NCI-H1436 treated with DMSO at 0.1 percent for 48 hours (cell line): ENCODE measurements at places on chromosomes 1 and 21.

DNA sequence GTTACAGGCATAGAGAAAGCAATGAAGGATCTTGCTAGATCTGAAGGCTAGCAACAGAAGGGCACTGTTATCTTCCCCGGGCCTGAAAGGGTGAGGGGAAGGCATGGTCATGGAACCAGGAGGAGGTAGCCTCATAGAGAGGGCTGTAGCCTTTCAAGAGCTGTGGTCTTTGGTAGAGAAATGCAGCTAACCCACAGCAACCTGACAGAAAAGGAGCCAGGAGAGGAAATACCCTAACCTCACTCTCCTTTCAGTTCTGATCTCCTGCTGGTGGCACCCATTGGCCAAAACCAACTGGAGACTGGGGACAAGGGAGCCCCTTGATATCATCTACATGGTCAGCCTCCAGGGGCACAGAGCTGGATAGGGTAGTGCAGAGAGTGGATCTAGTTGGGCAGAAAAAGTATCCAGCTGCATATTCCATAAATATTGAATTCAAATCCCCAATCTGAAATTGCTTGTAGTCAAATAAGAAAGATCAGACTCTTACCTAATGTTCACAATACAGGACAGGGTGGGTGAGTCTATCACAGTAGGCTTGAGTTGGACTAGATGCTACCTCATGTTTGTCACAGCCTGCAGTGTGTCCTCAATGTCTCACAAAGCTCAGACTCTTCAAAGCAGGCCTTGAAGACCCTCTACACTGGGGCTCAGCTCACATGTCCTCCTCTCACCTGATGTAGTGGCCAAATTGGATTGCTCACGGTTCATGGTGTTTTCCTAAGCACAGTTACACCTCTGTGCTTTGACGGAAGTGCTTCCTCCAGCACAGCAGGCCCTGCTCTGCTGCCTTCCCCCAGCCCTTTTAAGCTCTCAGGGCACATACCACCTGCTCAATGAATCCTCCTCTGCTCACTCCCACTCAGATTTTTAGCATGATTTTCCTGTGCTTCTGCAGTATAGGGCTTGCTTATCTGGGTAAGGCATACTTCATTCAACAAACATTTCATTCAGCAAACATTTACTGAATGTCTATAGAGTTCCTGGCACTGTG is 74.1 kb upstream of the JUN start:
- DNase-seq: no peak

GRCh38 chr1:159881622-159882526 is 18.1 kb downstream of the CFAP45 start:
- peak; percentile 66 for DNase-seq

- DNase-seq: no peak
Observed at GRCh38 chr1:11841245-11842153, 6.1 kb downstream of the NPPA start.

- no peak for DNase-seq
Observed at GRCh38 chr1:172824209-172824608, 165.3 kb downstream of the FASLG start.

GRCh38 chr1:79852004-79852403 is 845.5 kb upstream of the ADGRL4 start:
- no peak for DNase-seq

DNA sequence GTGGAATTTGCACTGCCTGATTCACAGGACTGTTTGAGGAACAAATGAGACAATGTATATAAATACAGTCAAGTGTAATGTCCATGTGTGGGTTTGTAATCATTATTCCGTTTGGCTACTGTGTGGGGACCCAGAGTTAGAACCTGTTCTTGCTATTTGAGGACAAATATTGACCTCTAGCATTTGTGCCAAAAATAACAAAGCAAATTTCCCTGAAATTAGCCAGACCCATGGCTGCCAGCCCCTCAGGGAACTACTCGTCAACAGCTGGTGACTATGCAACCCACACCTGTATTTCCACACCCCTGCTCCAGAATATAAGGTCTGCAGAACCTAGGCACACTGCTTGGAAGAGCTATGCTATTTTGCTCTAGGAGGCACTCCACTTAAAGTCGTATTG is 70.7 kb downstream of the KCNJ6 start:
- DNase-seq: no peak

DNA sequence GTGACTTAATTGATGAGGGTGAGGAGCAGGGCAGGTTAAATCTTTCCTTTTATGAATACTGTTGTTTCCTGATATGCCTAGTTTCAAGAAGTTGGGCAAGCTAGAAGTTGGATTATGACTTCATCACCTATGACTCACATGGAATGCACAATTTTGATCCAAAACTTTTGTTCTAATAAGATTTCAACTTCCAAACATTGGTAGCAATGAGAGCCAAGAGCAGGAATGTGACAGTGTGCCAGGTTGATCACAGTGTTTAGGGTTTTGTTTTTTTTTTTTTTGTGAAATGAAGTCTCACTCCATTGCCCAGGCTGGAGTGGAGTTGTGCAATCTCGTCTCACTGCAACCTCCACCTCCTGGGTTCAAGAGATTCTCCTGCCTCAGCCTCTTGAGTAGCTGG is 349.4 kb downstream of the DUSP10 start:
- DNase-seq: no peak

GRCh38 chr21:29168891-29169315 is 38.5 kb downstream of the MAP3K7CL start:
- no peak for DNase-seq
